T-helper 2 cell treated with Interferon-gamma antibody and Interleukin-4, amounts not matched to agents 100 ng/mL and 5 ng/mL, for 36 hours (primary cell): ENCODE measurements at places on chromosomes 6 and 20. TPM values are rescaled to one million over a fixed set of nuclear protein-coding genes. Genes with fewer than 3 reads are reported as not detected.

The CPNE5 gene
- total RNA-seq, result 2.2 and 2.5 TPM in 2 replicates

The ZNF165 gene
- total RNA-seq, result 0.43 and 0.66 TPM in 2 replicates

The XKR7 gene
- total RNA-seq, result 0.05 TPM in 2 replicates

The BANF2 gene
- total RNA-seq, result not detected in 2 replicates

The RIPOR2 gene
- total RNA-seq, result 182 and 188 TPM in 2 replicates

The ADAM33 gene
- not detected in 2 replicates for total RNA-seq

The ABRACL gene
- 158 and 162 TPM in 2 replicates for total RNA-seq

The CGA gene
- total RNA-seq, result not detected in 2 replicates

The KCNK16 gene
- not detected in 2 replicates for total RNA-seq

The GRM4 gene
- total RNA-seq, result not detected in 2 replicates

The GFRA4 gene
- total RNA-seq, result not detected in 2 replicates

The OR10C1 gene
- not detected in 2 replicates for total RNA-seq

The MYLIP gene
- total RNA-seq, result 20.5 and 21.0 TPM in 2 replicates

The GNMT gene
- total RNA-seq, result 0.98 and 1.00 TPM in 2 replicates

The SASH1 gene
- total RNA-seq, result 0.41 and 0.59 TPM in 2 replicates

The HCRTR2 gene
- not detected in 2 replicates for total RNA-seq

The C2 gene
- total RNA-seq, result 0.64 and 1.5 TPM in 2 replicates

The IRAK1BP1 gene
- 3.5 and 3.7 TPM in 2 replicates for total RNA-seq
